ENCODE measurements at places on chromosomes 2 and 18. TPM values are rescaled to one million over a fixed set of nuclear protein-coding genes. Genes with fewer than 3 reads are reported as not detected.

GRCh38 chr2:187985923-187986322 lies 305.8 kb upstream of the GULP1 start:
- H3K4me1 ChIP-seq: peaks cover 19% of the 10 kb centered on the region
- DNase-seq: no peak
- H3K36me3 ChIP-seq: no peaks in the 10 kb centered on the region
- no peak overlapping the region for H3K27ac ChIP-seq
- H3K4me3 ChIP-seq: no peak overlapping the region
- H3K27me3 ChIP-seq: no peaks in the 10 kb centered on the region

GRCh38 chr18:73331212-73331772 lies 463.5 kb upstream of the NETO1 start:
- no peaks in the 10 kb centered on the region for H3K27me3 ChIP-seq
- no peak overlapping the region for H3K27ac ChIP-seq
- no peak for DNase-seq

GRCh38 chr18:21164548-21165095 lies 53.0 kb upstream of the ROCK1 start:
- no peaks in the 10 kb centered on the region for H3K27me3 ChIP-seq
- no peak overlapping the region for H3K27ac ChIP-seq
- H3K4me1 ChIP-seq: no peaks in the 10 kb centered on the region
- no peak overlapping the region for H3K4me3 ChIP-seq

GRCh38 chr2:181467966-181468707 lies 11.0 kb downstream of the ITGA4 start:
- peaks cover 76% of the 10 kb centered on the region for H3K4me1 ChIP-seq
- peaks cover 75% of the 10 kb centered on the region for H3K36me3 ChIP-seq
- peak overlapping the region; percentile 90 for H3K27ac ChIP-seq
- H3K27me3 ChIP-seq: no peaks in the 10 kb centered on the region
- H3K4me3 ChIP-seq: no peak overlapping the region

- peaks cover 12% of the 10 kb centered on the region for H3K27me3 ChIP-seq
- no peak for DNase-seq
- no peaks in the 10 kb centered on the region for H3K4me1 ChIP-seq
- no peak overlapping the region for H3K4me3 ChIP-seq
Measured at GRCh38 chr2:176729706-176730569, 460.7 kb downstream of the MTX2 start.

DNA sequence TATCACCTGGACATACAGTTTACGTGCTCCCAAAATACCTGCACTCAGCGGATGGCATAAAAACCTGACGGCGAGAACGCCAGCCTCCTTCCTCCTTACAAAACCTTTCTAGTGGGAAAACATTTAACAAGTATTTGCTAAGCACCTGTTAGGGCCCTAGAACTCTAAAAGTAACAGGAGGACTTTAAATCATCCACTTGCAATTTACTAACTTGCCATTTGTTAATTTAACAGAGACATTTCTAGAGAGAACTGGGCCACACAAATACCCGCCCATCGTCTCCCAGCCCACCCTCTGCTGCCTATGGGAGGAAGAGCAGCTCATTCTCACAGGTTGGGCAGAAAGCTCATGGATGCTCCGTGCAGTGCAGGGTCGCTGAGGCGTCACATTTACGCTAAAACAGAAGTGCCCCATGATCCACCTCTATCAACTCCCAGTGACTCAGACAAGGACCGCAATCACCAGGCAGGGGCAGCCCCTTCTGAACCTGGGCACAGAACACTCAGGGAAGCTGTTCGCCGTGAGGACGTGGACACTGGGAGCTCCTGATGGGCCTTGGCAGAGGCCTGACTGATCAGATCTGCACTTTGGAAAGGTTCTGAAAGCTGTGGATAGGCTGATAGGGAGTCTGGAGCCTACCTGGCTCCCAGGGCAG lies 106.9 kb downstream of the HDAC4 start:
- H3K27me3 ChIP-seq: no peaks in the 10 kb centered on the region
- peak overlapping the region; percentile 77 for H3K4me3 ChIP-seq
- peaks cover 68% of the 10 kb centered on the region for H3K4me1 ChIP-seq
- peak; percentile 51 for DNase-seq
- peaks cover 16% of the 10 kb centered on the region for H3K36me3 ChIP-seq
- H3K27ac ChIP-seq: peak overlapping the region; percentile 85

- H3K27me3 ChIP-seq: no peaks in the 10 kb centered on the region
- H3K27ac ChIP-seq: peak overlapping the region; percentile 24
- H3K36me3 ChIP-seq: peaks cover 71% of the 10 kb centered on the region
- DNase-seq: no peak
Measured at GRCh38 chr2:9417725-9418124, 5.6 kb downstream of the ITGB1BP1 start.

- H3K27me3 ChIP-seq: no peaks in the 10 kb centered on the region
- DNase-seq: no peak
- no peaks in the 10 kb centered on the region for H3K4me1 ChIP-seq
- no peaks in the 10 kb centered on the region for H3K36me3 ChIP-seq
Measured at GRCh38 chr2:17634997-17635396, 94.5 kb downstream of the VSNL1 start.

- no peak overlapping the region for H3K27ac ChIP-seq
- no peak overlapping the region for H3K4me3 ChIP-seq
- no peaks in the 10 kb centered on the region for H3K36me3 ChIP-seq
Measured at GRCh38 chr2:147855316-147855715, 10.5 kb downstream of the ACVR2A start.

GRCh38 chr2:229673676-229674075 lies 40.7 kb downstream of the DNER start:
- peaks cover 8% of the 10 kb centered on the region for H3K27me3 ChIP-seq
- no peak overlapping the region for H3K27ac ChIP-seq
- DNase-seq: no peak
- no peak overlapping the region for H3K4me3 ChIP-seq
- no peaks in the 10 kb centered on the region for H3K36me3 ChIP-seq
- no peaks in the 10 kb centered on the region for H3K4me1 ChIP-seq

GRCh38 chr18:47809420-47809819 lies 121.0 kb downstream of the SMAD2 start:
- no peak for DNase-seq
- H3K4me1 ChIP-seq: no peaks in the 10 kb centered on the region

DNA sequence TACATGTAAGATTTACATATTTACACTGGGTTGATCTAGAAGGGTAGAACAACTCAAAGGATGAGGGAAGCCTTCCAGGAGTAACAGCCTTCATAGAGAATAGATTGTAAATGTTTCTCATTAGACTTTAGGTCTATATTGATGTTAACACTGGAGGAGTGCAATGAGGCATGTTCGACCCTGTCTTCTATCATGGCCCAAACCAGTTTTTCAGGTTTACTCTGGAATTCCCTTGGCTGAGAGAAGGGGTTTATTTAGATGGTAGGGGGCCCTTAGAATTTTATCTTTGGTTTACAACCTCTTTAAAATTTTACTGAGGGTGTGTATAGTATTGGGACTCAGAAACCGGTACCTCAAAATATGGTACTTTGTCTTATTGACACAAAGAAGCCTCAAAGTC lies 634.9 kb upstream of the PIK3C3 start:
- DNase-seq: no peak
- no peak overlapping the region for H3K4me3 ChIP-seq
- no peaks in the 10 kb centered on the region for H3K27me3 ChIP-seq
- H3K27ac ChIP-seq: no peak overlapping the region

GRCh38 chr2:81644189-81644588 lies 1339.6 kb upstream of the LRRTM1 start:
- H3K27ac ChIP-seq: no peak overlapping the region
- H3K4me3 ChIP-seq: no peak overlapping the region
- no peaks in the 10 kb centered on the region for H3K36me3 ChIP-seq
- no peak for DNase-seq
- H3K27me3 ChIP-seq: no peaks in the 10 kb centered on the region

GRCh38 chr2:207408086-207408794 lies 121.5 kb upstream of the CREB1 start:
- no peak overlapping the region for H3K4me3 ChIP-seq
- peaks cover 7% of the 10 kb centered on the region for H3K4me1 ChIP-seq
- no peaks in the 10 kb centered on the region for H3K27me3 ChIP-seq
- no peak overlapping the region for H3K27ac ChIP-seq
- no peak for DNase-seq

DNA sequence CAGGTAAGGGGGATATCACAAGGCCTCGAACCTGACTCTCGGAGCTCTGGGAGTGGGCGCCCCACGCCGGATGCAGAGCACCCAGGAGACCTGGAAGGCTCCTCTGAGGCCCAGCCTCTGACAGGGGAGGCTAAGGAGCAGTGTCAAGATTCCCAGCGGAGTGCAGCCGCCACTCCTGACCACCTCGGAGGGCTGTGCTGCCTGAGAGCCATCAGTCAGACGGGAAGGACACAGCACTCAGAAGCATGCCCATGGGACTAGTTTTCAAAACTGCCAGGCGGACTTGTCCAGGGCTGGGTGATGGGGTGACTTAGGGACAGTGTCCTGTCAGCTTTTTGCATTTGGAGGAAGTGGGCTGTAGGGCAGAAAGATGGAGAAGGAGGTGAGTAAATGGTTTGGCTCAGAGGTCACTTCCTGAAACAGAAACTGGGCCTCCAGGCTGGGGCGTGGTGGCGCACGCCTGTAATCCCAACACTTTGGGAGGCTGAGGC lies 34.6 kb upstream of the B3GNT7 start:
- no peak overlapping the region for H3K27ac ChIP-seq
- no peak overlapping the region for H3K4me3 ChIP-seq
- no peaks in the 10 kb centered on the region for H3K27me3 ChIP-seq
- DNase-seq: no peak
- H3K36me3 ChIP-seq: no peaks in the 10 kb centered on the region

- no peak overlapping the region for H3K4me3 ChIP-seq
- H3K27ac ChIP-seq: no peak overlapping the region
- no peaks in the 10 kb centered on the region for H3K36me3 ChIP-seq
- H3K4me1 ChIP-seq: peaks cover 2% of the 10 kb centered on the region
Measured at GRCh38 chr2:168371273-168372019, 84.6 kb upstream of the CERS6 start.

DNA sequence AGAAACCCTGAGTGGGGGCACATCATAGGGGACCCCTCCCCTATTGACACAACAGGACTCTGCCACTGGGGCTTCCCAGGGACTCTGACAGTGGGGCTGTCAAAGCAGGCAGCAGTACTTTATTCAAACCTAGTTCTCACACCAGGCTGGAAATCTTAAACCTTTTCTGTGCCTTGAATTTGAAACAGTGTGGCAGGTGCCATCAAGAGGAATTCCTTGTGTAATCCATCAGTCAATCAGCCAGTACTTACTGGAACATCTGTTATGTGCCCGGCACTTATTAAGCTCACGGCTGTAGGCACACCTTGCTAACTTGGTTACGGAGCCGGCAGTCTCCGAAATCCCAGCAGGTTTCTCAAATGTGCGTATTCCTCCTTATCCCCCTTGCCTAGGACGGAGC lies 12.0 kb downstream of the GLI2 start:
- H3K36me3 ChIP-seq: no peaks in the 10 kb centered on the region
- no peaks in the 10 kb centered on the region for H3K4me1 ChIP-seq
- no peak overlapping the region for H3K27ac ChIP-seq
- DNase-seq: peak; percentile 1

GRCh38 chr2:54457323-54458023 lies 1.3 kb downstream of the SPTBN1 start:
- no peaks in the 10 kb centered on the region for H3K36me3 ChIP-seq
- H3K27ac ChIP-seq: no peak overlapping the region
- H3K4me1 ChIP-seq: peaks cover 8% of the 10 kb centered on the region
- peak overlapping the region; percentile 79 for H3K4me3 ChIP-seq

GRCh38 chr2:195479407-195479806 lies 177.6 kb upstream of the SLC39A10 start:
- no peak overlapping the region for H3K27ac ChIP-seq
- no peak for DNase-seq
- H3K27me3 ChIP-seq: no peaks in the 10 kb centered on the region
- no peak overlapping the region for H3K4me3 ChIP-seq

DNA sequence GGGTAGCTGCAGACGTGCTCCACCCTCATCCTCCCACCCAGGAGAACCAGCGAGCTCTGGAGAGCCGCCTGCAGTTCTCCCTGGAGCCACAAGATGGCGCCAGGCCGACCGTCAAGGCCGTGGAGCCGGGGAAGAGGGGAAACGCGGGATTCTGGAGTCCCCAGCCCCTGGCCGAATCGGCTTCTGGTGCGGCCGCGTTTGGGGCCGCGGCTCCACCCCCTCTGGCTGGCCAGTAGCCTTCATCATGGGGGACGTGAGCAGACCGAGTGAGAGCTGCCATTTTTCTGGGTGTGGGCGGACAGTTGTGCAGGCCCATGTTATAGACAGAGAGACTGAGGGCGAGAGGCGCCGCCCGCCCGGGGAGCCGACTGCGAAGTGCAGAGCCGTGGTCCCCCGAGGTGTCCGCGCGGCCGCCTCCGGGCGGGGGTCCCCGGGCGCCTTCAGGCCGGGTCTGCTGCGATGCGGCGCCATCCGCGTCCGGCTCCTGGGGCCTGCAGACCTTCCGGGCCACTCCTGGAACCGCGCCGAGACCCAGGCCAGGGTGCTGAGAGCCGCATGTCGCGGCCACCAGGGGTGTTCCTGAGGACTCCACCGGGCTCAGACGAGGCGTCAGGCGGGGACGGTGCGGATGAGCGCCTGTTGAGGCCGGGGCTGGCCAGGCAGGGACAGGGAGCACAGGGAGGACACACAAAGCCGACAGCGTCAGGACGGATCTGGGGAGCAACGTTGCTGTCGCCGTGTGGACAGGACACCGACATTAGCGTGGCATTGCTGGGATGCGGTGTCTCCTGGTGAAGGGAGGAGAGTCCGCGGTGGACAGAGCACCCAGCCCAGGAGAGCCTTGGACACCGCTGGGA lies 418.2 kb upstream of the HS6ST1 start:
- peaks cover 16% of the 10 kb centered on the region for H3K4me1 ChIP-seq
- H3K36me3 ChIP-seq: no peaks in the 10 kb centered on the region
- peak; percentile 57 for DNase-seq
- H3K27me3 ChIP-seq: peaks cover 54% of the 10 kb centered on the region
- H3K27ac ChIP-seq: no peak overlapping the region
- H3K4me3 ChIP-seq: peak overlapping the region; percentile 66

DNA sequence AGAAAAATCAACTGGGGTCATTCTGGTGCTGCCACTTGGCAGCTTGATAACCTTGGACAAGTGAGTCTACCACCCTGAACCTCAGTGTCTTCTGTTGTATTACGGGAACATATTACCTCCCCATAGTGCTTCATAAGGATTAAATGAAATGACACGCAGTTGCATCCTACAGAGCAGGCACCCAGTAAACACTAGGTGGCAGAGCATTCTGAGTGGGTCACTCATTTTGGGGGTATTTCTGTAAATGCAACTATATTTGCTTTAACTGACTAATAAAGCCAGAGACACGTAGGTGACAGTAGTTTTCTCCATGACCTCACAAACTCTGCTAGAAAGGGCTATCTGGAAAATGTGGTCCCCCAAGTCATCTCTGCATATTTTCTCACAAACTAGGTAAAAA lies 4.7 kb downstream of the CD226 start:
- peak overlapping the region; percentile 19 for H3K4me3 ChIP-seq
- H3K36me3 ChIP-seq: peaks cover 93% of the 10 kb centered on the region
- DNase-seq: no peak

Gene LYPD6B
- not detected for total RNA-seq

Gene HSBP1L1
- total RNA-seq: 12.0 TPM

Gene ANKRD30BL
- total RNA-seq: not detected

Gene RNASEH1
- total RNA-seq: 30.3 TPM

Gene TUBA4B
- total RNA-seq: not detected

Gene VSNL1
- not detected for total RNA-seq

Gene CDK5R2
- total RNA-seq: not detected

Gene GRB14
- not detected for total RNA-seq

Gene NHEJ1
- total RNA-seq: 22.9 TPM

Gene WDSUB1
- 7.1 TPM for total RNA-seq

All from activated T-helper 2 cell treated with anti-CD3 and anti-CD28 coated beads, Interferon-gamma antibody, Interleukin-2, Interleukin-4, amounts not matched to agents 10 μg/mL and 5 μg/mL and 100 μg/mL, durations not matched to agents 14 hours and 24 hours and 36 hours (primary cell).